ENCODE measurements at places on chromosomes 7 and 10.

DNA sequence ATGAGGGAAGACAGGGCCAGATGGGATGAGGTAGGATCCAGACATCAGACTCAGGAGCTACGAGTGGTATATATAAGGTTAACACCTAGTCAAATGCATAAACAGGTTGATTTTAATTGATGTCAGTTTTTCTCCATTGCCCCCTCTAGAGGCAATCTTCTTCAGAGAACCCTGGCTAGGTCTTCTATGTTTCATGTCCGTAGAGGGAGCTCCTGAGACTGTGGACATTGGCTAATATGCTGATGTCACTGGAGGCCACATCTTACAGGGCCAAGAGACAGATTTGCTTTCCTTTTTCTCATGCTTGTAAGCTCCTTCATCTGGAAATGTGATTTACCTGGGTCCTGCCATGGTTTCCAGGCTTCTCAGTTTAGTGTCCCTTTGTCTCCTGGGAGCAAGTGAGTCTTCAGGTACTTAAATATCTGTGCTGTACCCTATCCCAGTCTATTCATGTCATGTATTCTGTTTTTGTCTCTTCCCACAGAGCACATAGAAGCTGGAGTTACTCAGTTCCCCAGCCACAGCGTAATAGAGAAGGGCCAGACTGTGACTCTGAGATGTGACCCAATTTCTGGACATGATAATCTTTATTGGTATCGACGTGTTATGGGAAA, 161.6 kb upstream of the PRSS1 start:
- no peak for DNase-seq

DNA sequence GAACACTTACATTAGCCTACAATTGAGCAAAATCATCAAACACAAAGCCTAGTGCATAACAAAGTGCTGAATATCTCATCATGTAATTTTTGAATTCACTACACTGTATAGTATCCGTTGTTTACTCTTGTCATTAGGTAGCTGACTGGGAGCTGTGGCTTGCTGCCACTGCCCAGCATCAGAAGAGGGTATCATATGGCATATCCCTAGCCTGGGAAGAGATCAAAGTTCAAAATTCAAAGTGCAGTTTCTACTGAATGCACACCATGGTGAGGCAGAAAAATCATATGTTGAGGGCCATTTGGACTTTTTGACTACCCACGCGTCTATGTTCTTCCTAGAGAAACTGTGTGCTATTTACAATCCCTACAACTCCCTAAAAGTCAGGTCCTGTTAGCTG, 7.5 kb upstream of the ZC3HAV1 start:
- no peak for DNase-seq

- no peak for DNase-seq
Measured at GRCh38 chr10:114257498-114257897, 18.4 kb downstream of the VWA2 start.

- DNase-seq: no peak
Measured at GRCh38 chr10:34260904-34261303, 554.2 kb downstream of the PARD3 start.

- DNase-seq: no peak
Measured at GRCh38 chr7:265998-266850, 23.7 kb upstream of the FOXL3 start.

GRCh38 chr10:6660460-6660859, 80.4 kb upstream of the PRKCQ start:
- no peak for DNase-seq

DNA sequence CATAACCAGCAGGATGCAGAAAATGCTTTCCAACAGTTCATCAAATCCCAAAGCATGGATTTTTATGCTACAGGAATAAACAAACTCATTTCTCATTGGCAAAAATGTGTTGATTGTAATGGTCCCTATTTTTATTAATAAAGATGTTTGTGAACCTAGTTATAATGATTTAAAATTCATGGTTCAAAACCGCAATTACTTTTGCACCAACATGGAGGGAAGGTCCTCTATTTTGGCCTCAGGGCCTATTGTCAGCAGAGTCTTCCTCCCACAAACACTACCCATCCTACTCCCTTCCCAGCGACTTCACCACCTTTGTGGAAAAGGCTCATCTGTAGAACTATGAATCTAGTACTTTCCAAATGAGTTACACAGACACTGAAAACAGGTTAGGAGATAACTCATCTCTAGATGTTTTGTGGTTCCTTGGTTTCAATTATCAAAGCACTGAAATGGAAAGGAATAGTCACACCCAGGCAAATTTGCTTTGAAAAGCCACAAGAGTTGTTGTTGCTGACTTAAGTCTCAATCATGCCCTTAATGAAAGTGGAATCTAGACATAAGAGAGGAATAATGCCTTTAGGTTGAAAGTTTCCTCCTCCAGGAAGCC, 59.4 kb upstream of the FRMD4A start:
- no peak for DNase-seq

GRCh38 chr7:1235501-1236131, 2.9 kb downstream of the UNCX start:
- DNase-seq: no peak

DNA sequence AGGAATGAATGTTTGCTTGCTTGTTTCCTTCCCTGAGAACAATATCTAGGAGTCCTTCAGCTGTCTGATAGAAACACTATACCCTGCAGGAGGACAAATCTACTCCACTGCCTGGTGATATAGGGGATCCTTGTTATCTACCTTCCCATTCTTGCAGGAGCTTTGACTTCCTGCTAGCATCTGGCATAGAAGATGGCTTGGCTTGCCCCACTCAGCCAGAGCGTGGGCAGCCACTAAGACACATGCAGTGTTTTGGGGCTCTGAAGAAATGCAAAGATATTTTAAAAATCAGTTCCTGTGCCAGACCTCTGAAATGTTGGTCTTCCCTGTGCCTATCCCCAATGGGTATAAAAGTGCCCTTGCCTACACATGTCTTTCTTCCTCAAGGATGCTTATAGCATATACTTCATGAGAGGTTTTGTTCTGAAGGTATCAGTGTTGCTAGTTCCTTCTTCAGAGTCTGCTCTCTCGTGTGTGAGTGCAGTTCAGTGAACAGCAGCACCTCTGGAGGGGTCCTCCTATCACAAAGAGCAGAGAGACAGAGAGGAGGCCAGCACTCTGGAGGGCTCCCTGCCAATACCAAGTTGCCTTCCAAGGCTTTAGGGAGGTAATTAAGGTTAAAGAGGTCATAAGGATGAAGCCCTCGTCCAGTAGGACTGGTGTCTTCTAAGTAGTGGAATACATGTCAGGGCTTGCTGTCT, 149.1 kb upstream of the CALCR start:
- no peak for DNase-seq

DNA sequence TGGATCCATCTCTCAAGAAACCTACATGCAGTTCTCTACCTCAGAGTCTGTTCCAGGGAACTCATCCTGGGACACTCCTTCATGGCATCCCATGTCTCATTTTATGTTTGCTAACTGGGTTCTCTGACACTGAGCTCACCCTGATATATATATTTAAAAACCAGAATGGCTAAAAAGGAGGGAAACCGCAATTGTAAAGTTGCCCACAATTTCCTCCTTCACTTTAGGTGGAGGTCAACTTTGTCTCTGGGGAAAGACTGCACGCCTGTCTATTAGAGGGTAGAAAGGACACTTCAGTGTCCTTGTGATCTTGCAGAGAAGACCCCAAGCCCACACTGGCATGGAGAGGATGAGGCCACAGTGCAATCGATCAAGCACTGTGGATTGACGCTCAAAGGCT, 131.7 kb downstream of the TEX36 start:
- no peak for DNase-seq

DNA sequence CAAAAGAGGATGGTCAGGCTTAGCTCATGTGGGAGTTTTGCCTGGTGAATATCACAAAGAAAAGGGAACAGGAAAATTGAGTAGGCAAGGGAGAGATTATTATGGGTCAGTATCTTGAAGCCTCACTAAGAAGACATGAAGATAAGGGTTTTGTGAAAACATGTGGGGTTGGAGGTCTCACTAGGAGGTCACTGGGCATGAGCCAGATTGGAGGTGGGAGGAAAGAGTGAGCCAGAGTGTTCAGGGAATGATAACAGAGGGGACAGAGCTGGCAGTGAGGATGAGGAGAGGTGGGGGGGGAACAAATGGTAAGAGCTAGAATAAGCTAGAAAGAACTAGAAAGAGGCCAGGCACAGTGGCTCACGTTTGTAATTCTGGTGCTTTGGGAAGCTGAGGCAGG, 374.3 kb downstream of the GRID1 start:
- DNase-seq: no peak

DNA sequence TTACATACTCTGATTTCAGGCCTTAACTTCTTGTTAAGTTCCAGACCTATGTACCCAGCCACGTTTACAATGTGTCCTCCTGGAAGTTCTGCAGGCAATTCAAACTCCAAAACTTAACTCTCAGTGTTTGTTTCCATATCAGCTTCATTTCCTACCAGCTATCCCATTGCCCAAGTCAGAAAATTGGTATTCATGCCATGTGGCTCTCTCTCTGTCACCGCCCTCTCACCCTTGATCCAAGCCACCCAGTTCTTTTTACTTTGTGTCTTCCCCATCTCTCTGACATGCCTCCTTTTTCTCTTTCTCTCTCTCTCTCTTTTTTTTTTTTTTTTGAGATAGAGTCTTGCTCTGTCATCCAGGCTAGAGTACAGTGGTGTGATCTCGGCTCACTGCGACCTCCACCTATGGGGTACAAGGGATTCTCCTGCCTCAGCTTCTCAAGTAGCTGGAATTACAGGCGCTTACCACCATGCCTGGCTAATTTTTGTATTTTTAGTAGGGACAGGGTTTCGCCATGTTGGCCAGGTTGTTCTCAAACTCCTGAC, 33.9 kb downstream of the ARL4A start:
- no peak for DNase-seq

DNA sequence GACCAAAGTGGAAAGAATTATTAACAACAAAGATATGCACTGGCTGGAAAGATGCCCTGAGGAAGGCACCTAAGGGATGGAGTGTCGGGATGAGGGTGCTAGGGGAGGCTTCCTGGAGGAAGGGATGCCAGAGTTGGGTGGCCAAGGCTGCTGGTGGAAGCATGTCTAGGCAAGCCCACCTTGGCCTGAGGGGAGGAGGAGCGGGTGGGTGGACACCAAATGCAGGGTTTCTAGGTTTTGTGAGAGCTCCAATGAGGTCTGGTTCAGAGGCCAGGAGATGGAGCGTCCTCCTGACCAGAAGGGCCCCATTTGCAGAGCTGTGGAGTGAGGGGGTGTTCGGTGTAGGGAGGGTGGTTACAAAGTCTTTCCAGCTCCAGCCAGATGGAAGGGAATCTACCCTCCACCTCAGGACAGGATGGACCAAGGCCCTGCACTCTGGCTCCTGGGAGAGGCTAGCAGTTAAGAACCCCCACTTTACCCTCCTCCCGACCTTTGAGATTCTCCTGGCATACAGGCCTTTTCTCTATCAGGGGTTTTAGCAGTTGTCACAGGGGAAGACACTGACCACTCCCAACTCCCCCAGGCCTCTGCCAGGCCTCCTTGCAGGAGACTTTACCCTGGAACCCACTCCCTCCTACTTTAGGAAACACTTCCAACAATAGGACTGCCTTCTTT, 3.0 kb upstream of the DDIT4 start:
- no peak for DNase-seq

DNA sequence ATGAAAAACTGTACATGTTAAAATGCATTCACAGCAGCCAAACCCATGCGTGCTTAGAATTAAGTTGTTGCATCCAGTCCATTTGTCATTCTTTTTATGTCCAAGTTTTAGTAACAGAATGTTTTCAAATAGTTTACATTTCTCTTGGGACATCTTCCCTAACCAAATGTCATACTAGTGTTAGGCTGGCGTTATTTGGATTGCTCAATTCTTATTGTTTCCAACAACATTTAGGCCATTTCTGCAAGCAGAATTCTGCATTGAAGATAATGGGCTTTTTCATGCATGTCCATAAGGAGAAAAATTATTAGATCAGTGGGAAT, 203.0 kb downstream of the HIBADH start:
- DNase-seq: no peak

GRCh38 chr7:148255333-148255732, 335.2 kb upstream of the C7orf33 start:
- DNase-seq: no peak

DNA sequence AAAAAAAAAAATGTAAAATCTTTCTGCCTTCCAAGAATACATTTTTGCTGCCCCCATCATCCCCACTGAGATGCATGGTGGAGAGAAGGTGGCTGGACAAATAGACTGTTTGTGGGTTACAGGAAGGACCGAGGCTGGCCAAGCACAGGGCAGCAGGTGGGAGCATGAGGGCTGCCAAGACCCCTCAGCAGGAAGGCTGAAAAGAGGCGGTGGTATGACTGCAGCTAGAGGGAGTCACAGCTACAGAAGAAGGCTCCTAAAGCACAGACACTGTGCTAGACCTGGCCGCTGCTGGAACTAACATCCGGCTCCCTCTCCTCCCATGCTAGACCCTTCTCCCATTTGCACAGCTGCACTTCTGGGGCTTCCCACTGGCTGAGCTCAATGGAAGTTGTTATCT, 289.6 kb downstream of the TCERG1L start:
- DNase-seq: no peak
